ENCODE measurements at places on chromosomes 16 and 17.

DNA sequence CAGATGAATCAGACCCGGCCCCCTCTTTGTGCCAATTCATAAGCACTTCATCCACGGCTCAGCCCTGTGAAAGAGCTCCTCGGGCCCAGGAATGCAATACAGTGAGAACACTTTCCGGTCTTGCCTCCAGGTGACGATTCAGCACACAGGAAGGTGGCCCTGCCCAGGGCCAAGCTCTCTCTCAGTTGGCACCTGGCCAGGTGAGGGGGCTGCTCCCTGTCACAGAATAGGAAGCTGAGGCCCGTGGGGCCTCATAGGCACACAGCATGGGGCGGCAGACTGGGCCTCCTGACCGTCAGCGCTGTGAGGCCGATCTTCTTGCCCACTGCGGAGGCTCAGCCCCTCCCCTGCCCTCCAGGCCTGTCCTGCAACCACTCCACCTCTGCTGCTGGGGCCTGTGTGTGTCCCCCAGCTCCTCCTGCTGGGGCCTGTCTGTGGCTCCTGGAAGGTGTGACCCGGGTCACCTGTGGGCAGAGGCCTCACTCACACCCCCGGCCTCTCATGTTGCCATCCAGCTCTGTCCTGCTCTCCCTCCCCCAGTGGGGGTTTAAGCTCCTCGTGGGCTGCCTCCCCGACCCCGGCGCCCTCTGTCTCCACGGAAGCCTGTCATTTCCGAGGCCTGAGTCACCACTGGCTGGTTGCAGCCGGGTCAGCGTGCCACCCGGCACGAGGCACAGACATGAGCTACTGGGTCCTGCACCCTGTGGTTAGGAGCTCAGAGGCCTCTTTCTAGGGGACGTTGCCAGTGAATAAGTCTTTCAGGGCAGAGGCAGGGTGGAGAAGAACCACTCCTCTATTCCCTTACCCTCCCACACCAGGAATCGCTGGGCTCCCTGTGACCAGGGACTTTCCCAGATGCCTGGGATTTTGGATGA, 114.4 kb downstream of the SEC14L1 start:
- DNase-seq: peak; percentile 44

DNA sequence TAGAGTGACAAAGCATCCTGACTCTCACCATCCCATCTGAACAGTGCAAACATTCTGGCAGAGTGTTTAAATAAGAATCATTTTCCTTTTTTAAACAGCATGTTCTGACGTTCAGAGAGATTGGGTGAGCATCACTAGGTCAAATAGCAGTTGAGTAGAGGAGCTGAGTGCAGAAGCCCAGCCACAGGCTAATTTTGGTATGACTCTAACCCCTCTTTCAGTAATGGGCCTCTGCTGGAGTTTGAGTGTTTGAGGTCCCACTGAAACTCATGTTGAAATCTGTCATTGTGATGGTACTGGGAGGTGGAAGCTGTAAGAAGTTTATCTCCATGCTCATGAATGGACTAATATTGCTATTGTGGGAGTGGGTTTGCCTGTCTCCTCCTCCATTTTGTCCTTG, 194.4 kb downstream of the SALL1 start:
- no peak for DNase-seq

DNA sequence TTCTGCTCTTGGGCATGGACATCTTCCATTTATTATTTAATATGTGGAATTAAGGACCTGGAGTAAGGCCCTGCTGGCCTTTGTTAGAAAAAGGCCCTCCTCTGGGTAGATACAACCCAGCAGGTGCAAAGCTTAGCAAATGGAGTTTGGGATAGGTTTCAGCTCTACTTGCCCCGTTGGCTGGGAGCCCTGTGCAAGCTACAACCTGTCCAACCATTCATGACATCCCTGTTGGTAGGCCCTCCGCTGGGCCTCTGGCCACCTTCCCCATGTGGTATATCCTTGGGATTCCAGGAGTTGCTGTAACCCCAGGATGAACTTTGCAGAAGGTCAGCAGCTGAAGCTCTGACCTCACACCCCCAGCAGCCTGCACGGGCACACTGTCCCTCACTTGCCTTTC, 6.4 kb downstream of the NGFR start:
- no peak for DNase-seq

- DNase-seq: peak; percentile 75
Observed at GRCh38 chr17:1758807-1759206, 3.1 kb upstream of the SERPINF1 start.

GRCh38 chr17:34055606-34056005, 199.5 kb upstream of the CCL2 start:
- DNase-seq: no peak

- DNase-seq: peak; percentile 37
Observed at GRCh38 chr17:49210158-49211029, at the start of the genes ABI3 and GNGT2. TSS of gene ABI3 (plus strand) at chr17:49210707. CDS start at chr17:49210725, 18 bp downstream. TSS of gene GNGT2 (minus strand) at chr17:49210574. CDS start at chr17:49207422, 3,152 bp downstream.

- no peak for DNase-seq
Observed at GRCh38 chr16:84267380-84267779, 27.3 kb upstream of the WFDC1 start.

GRCh38 chr16:22202261-22202637, 3.8 kb upstream of the EEF2K start:
- DNase-seq: no peak

GRCh38 chr17:73582359-73582758, 61.9 kb downstream of the SDK2 start:
- no peak for DNase-seq

- no peak for DNase-seq
Observed at GRCh38 chr16:5045499-5046115, 11.9 kb upstream of the NAGPA start.

DNA sequence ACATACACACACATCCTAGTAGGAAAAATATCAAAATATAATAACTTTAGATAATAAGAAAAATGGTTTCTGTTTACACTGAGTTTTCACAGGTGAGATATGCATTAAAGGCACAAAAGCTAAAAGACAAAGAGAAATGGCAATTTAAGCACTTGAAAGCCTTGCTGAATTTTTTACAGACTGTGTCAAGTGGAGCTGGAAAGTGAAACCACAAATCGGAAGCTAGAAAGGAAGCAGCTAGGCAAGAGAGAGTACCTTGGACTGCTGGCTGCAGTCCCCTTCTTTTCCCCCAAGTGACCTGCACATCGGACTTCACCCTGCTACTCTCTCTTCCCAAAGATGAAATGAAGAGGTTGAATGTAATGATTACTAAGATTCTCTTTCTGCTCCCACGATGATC, 135.1 kb downstream of the CDH13 start:
- no peak for DNase-seq

DNA sequence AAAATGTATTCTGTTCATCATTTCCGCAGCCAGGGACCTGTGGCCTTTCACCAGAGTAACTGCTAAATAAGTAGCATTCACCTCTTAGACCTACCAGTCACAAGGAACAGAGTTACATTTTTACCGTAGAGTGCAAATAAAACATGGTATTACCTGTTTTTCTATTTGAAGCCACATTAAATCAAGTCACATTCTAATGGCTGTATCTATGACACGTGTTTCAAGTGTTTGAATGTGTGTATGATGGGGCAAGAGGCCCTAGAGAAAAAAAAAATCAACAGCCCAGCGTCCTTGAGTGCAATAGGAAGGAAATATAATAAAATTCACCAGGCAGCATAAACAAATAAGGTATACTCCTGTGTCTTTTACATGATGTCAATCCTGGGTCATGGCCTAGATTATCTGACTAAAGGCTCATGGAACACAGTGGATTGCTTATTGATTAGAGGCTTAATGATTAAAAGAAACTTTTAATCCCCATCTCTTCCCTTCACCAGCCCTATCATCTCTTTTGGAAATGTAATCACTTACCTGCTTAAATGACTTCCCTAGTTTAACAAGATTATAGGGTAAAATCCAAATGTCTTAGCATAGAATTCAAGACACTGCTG, 168.7 kb upstream of the CDH5 start:
- no peak for DNase-seq

- DNase-seq: peak; percentile 50
Observed at GRCh38 chr17:31508288-31509094, 117.0 kb downstream of the RAB11FIP4 start.

DNA sequence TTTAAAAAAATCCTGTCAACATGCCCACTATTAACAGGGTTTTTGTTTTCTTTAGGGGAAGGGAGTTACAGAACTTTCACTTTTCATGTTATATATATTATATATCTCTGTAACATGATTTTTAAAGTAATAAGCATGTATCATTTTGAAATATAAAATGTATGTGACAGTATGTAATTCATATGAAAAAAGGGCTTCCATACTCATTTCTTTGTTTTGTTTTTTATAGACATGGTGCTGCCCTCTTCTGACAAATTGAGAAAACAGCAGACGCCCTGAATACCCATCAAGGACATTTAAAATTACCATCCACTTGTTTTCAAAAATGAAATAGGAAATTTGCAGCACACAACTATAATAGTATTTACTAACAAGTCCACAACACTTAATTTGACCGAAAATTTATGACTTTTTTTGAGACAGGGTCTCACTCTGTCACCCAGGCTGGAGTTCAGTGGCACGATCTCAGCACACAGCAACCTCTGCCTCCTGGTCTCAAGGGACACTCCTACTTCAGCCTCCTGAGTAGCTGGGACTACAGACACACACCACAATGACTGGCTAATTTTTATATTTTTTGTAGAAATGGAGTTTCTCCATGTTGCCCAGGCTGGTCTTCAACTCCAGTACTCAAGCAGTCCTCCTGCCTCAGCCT, 30.4 kb downstream of the CFDP1 start:
- peak; percentile 24 for DNase-seq

- no peak for DNase-seq
Observed at GRCh38 chr16:21223787-21224186, 9.7 kb upstream of the ANKS4B start.

- peak; percentile 56 for DNase-seq
Observed at GRCh38 chr16:68000450-68000849, 1.2 kb upstream of the DPEP2 start.

DNA sequence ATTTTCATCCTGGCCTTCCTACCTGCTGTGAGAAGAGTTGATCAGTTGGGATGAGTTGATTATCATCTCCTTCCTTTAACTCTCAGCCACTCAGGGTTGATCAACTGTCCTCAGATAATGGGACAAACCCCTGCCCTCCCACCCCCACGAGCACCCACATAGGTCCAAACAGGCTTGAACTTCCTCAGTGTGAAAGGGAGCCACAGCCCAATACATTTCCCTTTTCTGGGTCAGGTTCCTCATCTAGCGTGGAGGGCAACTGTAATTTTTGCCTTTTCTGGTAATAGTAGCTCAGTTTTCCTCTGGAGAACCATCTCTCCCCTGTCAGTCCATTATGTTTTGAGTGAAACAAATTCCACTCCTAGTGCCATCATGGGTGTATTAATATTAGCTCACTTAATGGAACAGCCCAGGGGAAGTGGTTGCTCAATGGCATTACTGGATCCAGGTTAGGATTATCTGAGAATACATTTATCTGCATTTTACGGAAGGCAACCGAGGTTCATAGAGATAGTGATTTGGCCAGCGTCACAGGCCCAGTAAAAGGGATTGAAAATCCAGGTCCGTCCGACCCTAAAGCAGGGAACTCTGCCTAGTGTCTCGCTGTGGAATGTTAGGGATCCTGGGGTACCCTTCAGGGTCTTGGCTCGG, 476 bp upstream of the LPCAT2 start:
- peak; percentile 81 for DNase-seq

DNA sequence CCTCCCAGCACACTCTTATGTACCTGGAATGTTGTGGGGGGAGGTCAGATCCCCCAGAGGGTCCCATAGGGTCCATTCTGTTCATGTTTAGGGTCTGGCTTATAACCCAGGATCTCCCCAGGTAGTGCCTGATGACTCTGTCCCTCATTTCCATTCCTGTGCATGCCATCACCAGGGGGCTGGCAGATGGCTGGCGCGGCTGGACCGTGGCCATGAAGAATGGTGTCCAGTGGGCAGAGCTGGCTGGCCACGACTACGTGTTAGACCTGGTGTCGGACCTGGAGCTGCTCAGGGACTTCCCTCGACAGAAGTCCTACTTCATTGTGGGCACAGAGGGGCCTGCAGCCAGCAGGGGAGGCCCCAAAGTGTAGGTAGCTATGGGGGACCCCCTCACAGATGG, 35.0 kb upstream of the ALKBH5 start:
- DNase-seq: no peak

DNA sequence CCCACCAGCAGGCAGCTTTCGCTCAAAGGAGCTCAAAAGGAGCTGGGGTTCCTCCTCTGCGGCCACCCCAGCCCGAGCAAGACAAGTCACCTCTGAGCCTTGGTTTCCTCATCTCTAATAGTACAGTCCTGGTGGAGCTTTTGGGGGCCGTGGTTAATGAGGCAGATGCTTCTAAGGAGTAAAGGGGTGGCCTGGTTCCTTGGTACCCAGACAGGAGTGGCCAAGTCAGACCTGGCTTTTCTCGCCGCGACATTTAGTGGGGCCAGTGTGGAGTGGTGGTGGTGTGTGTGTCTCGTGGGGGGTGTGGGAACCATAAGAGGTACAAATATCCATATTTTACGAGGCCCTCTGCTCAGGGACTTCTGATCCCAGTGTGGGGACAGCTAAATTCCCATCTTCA, 6.7 kb downstream of the FOXF1 start:
- no peak for DNase-seq

DNA sequence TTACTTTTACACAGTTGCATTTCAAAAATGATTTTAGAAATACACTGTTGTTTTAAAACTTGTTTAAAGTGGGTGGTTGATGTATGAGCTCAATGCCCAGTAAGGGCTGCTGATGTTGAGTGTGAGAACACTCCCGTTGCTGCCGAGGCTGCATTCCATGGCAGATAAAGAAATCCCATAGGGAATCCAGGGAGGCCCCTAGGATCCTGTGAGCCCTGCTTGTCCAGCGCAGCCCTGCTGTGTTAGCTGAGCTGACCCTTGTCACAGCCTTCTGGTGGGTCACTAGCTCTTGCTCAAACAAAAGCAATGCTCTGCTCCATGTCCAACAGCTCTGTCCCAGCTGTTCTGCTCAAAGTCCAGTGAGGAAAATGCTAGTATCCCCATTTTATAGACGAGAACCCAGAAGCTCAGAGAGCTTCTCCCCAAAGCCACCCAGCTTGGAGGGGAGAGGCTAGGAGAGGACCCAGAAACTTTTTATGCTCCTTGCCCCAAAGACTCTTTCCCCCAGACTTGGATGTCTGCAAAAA, 18.6 kb upstream of the COL1A1 start:
- DNase-seq: no peak

DNA sequence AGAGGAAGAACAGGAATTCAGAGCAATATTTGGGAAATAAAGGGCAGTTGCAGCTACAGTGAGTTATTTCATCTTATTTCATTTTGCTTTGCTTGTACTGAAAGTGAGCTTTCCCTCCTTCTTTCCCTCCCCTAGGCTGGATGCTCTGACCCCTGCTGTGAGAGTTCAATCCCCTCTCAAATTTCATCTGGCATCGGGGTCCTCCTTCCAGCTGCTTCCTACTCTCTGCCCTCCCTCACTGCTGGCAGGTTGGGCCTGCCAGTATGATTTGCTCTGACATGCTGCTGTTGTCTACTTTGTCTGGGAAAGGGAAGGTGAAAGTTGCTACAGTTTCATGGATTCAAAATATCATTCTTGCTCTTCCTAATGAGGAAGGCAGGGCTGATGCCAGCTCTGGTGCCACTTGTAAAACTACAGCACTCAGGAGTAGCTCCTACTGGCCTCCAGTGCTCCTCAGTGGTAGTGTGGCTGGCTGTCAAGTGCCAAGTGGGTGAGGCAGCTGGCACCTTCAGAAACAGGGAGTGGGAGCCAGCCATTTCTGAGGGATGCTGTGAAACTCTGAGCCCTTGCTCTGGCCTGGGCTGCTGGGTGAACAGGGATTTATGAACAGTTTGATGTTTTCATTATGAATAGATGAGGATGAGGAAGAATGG, 408.6 kb downstream of the HAPSTR1 start:
- DNase-seq: no peak

Measured in inflammatory macrophage (primary cell).